HL-60 (cell line): ENCODE measurements at places on chromosomes 6 and 20.
A peak's percentile ranks its signal among the peaks of the same experiment; 100 is the strongest.

DNA sequence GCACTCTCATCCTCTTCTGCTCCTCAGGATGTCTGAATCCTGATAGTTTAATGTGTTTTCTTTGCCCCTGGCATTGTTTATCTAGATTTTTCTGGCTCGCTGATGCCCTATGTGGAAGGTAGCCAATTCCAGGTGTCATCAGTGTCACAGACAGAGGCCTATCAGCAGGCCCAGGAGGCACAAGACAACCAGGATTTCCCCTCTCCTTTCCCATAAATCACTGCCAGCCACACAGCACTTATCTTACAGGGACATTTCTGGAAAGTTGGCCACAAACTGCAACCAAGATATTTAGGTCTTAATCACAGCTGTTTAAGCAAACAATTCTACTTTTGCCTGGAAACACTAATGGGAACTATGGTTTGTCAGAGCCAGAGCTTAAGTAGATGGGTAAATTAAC is 28.1 kb downstream of the ADGRF5 start:
- no peak for DNase-seq

DNA sequence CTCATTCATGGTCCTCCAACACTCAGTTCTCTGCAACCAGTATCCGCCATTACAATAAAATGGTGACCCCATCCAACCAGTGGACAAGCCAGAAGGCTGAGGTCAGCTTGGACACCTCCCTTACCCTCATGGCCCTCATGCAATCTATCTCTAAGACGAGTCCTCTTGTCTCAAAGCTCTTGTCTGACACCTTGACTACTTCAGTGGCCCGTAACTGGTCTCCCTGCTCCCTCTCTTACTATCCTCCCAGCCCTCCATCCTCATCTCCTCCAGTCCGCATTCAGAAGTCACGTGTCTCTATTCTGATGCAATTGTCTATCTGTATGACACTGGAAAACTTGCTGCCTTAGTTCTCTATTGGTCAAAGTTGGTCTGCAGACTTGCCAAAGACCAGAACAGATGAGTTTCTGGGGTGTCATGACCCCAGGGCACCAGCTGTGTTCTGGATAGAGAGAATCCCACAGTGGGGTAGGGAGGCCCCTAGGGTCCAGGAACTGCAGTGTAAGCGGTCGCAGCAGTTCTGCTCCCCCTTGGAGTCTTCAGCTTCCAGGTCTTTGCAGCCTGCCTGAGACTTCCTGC is 59.6 kb upstream of the RNF24 start:
- DNase-seq, result peak; percentile 76

DNA sequence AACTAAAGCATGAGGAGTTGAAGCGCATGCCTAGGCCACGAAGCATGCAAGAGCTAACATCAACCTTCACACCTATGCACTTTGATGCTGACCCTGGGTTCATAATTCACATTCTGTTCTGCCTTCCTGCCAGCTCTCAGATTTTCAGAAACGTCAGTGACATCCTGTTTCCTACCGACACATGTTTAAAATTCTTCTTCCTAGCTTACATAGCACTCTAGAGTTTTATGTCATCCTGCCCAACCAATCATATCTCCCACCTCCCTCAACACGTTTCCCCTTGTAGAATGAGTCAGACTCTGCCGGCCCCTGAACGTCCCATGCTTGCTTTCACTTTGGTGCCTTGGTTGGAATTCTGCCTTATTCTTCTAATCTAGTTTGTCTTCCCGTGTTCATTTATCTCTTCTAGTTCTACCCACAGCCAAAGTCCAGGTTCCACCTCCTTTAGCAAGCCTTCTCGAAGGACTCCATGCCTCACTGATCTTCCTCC is 97.2 kb upstream of the MAP7 start:
- DNase-seq, result no peak

GRCh38 chr6:146914489-146915483 is 289.4 kb upstream of the STXBP5 start:
- peak; percentile 78 for DNase-seq

DNA sequence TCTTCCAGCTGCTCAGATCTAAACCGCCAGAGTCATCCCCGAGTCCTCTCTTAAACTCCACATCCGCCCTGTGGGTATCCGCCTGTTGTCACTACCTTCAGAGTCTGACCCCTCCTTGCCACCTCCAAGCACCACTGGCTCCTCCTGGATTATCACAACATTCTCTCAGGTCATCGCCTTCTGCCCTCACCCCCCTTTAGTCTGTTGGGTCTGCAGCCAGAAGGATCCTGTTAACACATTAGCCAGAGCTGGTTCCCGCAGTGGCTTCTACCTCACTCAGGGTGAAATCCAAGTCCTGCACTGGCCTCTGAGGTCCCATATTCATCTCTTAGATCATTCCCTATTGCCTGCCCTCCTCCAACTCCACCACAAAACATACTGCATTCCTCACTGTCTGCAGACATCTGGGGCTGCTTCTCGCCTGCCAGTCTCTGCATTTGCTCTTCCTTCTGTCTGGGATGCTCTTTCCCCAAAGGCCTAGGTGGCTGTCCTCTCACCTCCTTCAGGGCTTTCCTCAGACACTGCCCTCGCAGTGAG is 34.1 kb downstream of the TNXB start:
- no peak for DNase-seq

DNA sequence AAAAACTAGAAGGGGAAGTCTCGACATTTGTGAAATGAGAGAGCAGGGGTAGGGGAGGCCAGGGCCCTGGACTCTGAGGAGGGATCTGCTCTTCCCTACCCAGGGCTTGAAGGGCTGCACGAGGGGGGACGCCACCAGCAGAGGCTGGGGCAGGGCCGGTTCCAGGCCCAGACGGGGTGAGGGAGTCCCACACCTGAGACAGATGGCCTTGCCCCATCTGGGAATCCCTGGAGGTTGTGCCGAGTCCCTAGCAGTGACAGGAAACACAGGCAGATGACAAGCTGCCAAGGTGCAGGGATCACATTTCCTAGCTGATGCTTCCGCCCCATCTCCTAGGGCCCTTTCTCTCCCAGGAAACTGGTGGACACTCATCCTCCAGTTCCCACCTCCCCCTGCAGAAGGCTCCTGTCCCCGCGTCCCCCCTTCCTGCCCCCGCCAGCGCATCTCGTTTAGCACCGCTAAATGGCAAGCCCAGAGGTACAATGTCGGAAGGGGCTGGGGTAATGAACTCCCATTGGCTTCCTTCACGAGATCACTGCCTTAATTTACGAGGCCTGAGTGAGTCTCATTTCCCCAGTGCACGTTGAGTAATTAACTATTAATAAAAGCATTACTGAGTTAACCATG is 35.2 kb upstream of the CDH22 start:
- DNase-seq, result no peak

DNA sequence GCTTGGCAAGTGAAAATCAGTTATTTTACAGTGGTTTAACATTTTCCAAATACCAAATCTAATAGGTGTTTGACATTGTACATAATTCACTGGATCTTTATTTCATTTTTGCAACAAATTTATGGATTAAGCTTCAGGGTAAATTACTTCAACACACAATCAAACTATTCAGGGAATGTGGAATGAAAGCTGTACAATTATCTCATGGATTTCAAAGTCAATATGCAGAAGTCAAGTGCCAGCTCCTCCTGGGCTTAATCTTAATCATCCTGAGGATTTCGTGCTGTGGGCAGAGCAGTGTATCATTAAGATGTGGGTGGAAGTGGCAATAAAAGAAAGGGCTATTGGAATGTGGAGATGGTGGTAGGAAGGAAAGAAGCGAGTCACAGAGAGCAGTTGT is 548.8 kb downstream of the COL12A1 start:
- DNase-seq, result no peak

- no peak for DNase-seq
Measured at GRCh38 chr6:43746613-43747102, 23.4 kb upstream of the VEGFA start.

- DNase-seq, result no peak
Measured at GRCh38 chr6:156395276-156395675, 381.9 kb upstream of the ARID1B start.

- no peak for DNase-seq
Measured at GRCh38 chr6:5443491-5443890, 182.2 kb downstream of the FARS2 start.

DNA sequence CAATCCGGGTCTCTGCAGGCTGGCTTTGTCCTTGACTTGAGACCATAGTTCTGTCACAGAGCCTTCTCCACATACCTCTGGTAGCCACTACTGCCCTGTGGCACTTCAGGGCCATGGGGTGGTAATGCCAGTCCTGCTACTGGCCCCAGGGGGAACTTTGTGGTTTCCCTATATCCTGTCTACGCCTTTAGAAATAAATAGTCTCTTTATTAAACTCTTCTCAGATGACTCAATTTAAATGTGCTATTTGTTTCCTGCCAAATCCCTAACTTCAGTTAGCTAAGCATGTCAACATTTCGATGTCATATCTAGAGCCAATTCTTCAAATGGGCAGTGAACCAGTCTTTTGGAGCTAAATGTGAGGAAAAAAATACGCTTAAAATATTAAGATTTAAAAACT is 60.1 kb downstream of the SEL1L2 start:
- DNase-seq, result no peak

DNA sequence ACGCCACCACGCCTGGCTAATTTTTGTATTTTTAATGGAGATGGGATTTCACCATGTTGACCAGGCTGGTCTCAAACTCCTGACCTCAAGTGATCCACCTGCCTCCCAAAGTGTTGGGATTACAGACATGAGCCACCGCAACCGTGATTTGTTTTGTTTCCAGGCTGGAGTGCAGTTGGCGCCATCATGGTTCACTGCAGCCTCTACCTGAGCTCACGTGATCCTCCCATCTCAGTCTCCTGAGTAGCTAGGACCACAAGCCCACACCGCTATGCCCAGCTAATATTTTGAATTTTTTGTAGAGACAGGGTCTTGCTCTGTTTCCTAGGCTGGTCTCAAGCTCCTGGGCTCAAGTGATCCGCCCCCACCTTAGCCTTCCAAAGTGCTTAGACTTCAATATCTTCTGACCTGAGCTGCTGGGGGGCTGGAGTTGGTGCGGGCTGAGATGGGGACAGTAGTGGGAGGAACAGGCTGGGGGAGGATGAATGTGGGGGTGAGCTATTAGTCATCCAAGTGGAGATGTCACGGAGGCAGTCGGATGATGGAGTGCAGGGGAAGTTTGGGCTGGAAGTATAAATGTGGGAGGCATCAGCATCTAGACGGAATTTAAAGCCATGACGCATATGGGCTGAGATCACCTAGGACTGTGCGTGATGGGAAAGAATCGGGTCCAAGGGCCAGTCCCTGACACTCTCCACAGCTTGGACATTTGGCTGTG is 23.1 kb upstream of the ZMYND8 start:
- no peak for DNase-seq

- no peak for DNase-seq
Measured at GRCh38 chr6:42165016-42165415, 8.1 kb upstream of the GUCA1A start.

DNA sequence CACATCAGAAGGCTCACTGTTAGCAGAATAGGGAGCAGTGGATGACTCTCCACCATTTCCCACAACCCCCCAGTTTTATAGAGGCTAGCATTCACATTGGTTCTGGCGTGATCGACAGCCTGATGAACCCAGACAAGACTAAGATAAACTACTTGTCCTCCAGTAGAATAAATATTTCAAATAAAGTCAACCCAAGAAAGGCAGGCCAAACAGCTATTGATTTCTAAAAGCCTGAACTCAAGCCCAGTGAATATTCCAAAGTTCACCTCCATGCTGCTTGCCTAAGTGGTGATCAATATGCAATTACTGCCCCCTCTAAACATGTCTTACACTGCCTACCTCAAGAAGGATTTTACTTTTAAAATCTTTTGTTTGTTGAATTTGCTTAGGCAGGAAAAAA is 104.5 kb downstream of the CTNNBL1 start:
- DNase-seq, result no peak

GRCh38 chr20:46006022-46006705 is 2.5 kb upstream of the MMP9 start:
- no peak for DNase-seq

GRCh38 chr6:34414999-34415858 is 10.6 kb downstream of the RPS10 start:
- peak; percentile 80 for DNase-seq

DNA sequence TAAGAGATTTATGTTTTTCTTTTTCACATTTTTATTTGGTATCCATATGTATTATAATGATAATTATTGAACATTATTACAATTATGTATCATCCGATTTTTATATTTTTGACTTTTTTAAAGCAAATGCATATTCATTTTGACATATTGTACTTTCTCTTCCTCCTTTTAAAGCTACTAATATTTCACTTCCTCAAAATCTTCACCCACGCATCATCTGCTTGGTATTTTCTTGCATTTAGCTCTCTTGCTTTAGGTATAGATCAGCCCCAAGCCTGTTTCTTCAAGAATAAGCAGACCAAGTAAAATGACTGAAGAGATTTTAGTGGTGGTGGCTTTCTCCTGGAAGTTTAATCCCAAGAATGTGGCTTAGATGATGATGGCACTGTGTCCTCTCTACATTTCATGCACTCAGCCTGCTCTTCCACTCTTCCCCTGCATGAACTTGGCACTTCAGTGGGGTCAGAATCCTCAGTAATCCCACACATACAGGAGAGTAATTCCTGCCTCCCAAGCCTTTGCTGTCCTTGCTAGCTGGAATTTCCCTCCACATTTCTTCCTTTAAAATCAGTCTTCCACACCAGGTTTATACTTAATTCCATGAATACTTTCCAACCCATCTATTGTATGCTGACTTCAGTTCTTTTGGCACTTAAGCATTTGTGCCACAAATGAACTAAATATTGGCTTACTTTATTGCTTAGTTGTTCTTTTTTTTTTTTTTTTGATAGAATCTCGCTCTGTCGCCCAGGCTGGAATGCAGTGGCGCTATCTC is 8.2 kb downstream of the NCOA7 start:
- peak; percentile 35 for DNase-seq

GRCh38 chr6:37552267-37552666 is 52.6 kb upstream of the CCDC167 start:
- DNase-seq, result no peak

DNA sequence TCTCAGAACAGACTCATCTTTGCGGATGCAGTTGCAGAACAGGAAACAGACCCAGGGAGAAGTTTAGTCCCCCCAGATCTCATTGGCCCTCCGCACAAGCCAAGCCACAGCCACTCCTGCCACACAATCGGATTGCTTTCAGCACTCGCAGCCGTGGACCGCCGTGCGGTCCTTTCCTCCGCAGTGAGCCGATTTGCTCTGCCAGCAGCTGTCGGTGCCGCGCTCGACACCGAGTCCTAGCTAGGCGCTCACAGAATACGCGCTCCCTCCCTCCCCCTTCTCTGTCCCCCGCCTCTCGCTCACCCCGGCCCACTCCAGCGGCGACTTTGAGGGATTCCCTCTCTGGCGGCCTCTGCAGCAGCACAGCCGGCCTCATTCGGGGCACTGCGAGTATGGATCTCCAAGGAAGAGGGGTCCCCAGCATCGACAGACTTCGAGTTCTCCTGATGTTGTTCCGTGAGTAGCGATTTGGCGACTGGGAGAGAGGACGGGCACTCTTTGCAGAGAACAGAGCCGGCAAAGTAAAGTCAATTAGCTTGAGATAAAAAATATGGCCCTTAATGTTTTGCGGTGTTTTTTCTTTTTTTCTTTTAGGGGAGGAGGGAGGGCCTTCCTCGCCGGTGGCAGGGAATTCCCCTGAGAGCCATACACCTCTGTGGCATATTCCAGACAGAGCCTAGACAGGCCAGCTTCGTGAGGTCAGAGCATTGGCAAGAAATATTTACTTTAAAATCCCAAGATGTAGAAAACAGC is at the start of gene LAMP5:
TSS of gene LAMP5 (plus strand) at position 130 of the 753 bp plus-strand sequence. CDS start at position 393, 263 bp downstream.
- DNase-seq, result no peak
